IMR-90 (cell line): ENCODE measurements at places on chromosomes 2 and 18.

GRCh38 chr2:155100261-155100660 lies 401.8 kb downstream of the KCNJ3 start:
- no peak for DNase-seq

- DNase-seq = no peak
Observed at GRCh38 chr2:96690306-96691021, 47.9 kb downstream of the FER1L5 start.

DNA sequence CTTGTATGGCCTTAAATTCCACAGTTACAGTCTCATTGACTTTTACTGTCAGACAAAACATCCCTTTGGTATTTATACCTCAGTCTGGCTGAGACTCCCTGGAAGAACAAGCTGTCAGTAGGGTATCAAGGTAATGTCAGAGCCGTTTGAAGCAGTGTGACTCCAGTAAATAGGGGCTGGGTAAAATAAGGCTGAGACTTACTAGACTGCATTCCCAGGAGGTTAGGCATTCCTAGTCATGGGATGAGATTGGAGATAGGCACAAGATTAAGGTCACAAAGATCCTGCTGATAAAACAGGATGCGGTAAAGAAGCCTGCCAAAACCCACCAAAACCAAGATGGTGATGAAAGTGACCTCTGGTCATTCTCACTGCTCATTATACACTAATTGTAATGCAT lies 219.5 kb upstream of the SKOR2 start:
- no peak for DNase-seq

GRCh38 chr2:6647046-6647445 lies 218.7 kb downstream of the CMPK2 start:
- DNase-seq = no peak
